ENCODE measurements at places on chromosomes 6 and 20.

DNA sequence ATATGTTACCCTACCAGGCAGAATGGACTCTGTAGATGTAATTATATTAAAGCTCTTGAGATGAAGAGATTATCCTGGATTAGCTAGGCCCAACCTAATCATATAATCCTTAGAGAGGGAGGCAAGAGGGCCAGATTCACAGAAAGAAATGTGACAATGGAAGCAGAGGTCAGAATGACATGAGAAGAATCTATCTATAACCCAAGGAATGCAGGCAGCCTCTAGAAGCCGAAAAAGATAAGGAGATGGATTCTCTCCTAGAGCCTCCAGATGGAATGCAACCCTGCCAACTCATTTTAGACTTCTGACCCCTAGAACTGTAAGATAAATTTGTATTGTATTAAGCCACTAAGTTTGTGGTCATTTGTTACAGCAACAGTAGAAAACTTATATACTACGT, 12.3 kb downstream of the PXT1 start:
- DNase-seq: no peak

DNA sequence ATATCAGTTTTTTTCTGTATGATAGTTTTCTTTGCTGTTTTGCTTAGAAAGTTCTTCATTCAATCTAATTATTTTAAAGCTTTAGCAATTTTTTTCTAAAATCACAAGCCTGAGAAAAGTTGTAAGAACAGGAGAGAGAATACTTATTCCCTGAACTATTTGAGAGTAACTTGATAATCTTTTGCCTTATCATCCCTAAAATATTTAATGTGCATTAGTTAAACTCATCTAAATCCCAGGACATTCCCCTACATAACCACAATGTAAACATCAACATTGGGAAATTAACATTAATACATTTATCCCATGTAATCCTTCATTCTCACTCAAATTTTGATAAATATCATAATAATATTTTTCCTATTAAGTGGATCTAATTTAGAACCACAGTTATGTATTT, 241.8 kb downstream of the CD109 start:
- DNase-seq: no peak

DNA sequence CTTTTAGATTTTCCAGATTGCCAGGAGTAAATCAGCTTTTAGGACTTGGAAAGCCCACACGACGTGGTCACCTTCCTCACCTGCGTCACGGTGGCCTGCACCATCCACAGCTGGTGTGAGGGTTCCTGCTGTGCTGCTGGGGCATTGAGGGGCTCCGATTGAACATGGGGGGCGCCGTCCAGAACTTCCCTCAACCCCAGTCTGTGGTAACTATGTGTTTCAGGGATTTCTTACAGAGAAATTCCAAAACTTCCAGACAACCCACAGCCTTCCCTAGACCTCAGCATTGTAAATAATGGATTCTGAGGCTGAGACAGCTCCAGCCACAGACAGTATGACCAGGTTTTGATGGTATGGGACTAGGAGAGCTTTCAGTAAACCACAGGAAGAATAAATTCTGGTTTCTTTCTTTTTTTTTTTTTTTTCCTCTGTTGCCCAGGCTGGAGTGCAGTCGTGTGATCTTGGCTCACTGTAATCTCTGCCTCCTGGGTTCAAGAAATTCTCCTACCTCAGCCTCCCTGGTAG, 46.7 kb upstream of the IRF4 start:
- no peak for DNase-seq

GRCh38 chr6:170130771-170131241, 160.1 kb downstream of the DLL1 start:
- DNase-seq: no peak

DNA sequence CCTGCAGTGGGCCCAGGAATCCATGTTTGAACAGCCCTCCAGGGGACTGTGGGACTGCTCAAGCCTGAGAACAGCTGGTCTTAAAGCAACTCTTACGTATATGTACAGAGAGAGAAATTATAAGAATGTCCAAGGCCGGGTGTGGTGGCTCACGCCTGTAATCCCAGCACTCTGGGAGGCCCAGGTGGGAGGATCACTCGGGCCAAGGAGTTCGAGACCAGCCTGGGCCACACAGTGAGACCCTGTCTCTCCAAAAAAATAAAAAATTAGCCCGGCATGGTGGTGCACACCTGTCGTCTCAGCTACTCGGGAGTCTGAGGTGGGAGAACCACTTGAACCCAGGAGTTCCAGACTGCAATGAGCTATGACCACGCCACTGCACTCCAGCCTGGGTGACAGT, 134.0 kb downstream of the DTNBP1 start:
- no peak for DNase-seq

DNA sequence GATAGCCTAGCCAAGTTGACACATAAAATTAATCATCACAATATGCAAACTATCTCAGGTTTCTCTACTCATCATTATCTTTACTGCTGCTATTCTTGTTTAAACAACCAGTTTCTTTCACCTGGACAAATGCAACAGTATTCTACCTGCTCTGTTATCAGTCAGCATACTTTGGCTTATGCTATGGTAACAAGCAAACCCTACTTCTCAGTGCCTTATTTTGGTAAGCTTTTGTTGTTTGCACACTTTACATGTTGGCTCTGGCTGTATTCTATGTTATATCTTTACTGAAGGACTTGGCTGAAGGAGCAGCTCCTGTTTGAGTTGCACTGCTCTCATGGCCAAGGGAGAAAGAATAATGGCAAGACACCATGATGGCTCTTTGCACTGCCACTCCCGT, 463.1 kb downstream of the EPM2A start:
- no peak for DNase-seq

DNA sequence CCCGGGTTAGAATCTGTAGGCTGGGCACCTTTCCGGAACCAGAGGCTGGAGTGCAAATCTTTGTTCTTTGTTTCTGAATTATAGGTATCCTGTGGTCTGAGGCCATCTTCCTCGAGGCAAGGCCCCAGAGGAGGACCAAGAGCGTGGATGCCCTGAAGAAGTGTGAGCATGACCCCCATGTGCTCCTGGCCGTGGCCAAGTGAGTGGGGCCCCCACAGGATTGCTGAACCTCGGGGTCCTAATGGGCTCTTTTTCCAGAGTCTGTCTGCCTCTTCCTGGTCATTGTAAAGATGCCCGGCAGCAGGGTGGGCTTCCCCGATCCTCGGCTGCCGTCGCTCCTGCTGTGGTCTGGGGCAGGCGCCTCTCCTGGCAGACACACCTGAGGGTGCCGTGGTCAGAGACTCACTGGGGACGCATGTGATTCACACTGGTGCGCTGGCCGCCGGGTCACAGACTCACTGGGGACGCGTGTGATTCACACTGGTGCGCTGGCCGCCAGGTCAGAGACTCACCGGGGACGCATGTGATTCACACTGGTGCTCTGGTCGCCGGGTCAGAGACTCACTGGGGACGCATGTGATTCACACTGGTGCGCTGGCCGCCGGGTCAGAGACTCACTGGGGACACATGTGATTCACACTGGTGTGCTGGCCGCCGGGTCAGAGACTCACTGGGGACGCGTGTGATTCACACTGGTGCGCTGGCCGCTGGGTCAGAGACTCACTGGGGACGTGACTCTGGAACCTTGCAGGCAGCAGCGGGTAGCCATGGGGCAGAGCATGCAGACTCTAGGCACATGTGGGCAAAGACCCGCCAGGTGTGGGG, 6.5 kb upstream of the C20orf204 start:
- no peak for DNase-seq

DNA sequence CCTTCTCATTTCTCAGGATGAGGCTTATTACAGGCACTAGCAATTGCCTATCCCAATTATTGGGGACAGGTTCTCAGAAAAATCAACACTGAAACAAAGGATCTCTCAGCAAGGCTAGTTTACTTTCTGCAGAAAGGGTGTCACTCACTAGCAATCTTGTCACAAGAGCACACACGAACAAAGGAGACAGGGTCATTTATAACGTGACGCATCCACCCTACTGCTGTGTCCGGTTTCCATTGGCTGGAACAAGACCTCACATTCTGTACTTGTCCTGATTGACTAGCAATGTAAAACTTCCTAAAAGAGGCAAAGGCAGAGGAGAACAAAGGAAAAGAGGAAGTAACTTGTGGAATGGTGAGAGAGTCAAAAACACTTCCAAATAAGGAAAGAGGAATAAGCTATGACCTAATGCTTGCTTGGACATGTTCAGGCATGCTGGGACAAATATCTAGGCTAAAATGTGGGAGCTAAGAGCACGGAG, 160.2 kb upstream of the STXBP5 start:
- DNase-seq: no peak

DNA sequence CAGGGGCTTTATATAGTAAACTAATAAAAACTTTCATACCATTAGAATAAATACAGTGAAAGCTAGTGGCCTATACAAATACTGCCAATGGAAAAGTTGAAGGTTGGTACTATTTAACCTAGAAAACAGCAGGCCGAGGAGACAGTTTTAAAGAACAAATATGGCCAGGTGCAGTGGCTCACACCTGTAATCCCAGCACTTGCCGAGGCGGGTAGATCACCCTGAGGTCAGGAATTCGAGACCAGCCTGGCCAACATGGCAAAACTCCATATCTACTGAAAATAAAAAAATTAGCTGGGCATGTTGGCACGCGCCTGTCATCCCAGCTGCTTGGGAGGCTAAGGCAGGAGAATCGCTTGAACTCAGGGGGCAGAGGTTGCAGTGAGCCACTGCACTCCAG, 24.8 kb downstream of the GLYATL3 start:
- no peak for DNase-seq

- no peak for DNase-seq
These were observed 28.6 kb downstream of the PPARD start for GRCh38 chr6:35370785-35371493.

GRCh38 chr6:155315516-155315871, 1.2 kb upstream of the TFB1M start:
- DNase-seq: no peak

GRCh38 chr6:109446072-109446471, 5.5 kb downstream of the SMPD2 start:
- DNase-seq: no peak

DNA sequence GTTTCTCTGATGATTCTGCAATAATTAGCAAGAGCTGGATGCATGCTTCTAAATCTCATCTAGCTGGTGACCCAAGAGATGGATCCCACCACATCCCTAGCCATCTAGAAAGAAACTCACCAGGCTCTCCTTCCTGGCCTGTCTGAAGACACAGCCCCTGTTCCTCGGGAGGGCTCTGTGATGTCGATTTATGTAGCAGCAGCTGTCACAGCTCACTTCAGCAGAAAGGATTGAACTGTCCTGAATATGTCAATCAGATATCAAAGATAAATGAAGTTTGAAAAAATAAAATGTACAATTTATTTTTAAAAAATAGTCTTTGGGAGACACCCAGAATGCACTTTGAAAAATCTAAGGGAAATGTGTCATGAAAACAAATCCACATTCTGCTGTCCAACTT, 67.3 kb upstream of the TSHZ2 start:
- DNase-seq: no peak

- DNase-seq: no peak
These were observed 255.7 kb upstream of the THEMIS start for GRCh38 chr6:128156321-128157111.

GRCh38 chr6:89007209-89008000, 44.0 kb upstream of the RNGTT start:
- DNase-seq: no peak

DNA sequence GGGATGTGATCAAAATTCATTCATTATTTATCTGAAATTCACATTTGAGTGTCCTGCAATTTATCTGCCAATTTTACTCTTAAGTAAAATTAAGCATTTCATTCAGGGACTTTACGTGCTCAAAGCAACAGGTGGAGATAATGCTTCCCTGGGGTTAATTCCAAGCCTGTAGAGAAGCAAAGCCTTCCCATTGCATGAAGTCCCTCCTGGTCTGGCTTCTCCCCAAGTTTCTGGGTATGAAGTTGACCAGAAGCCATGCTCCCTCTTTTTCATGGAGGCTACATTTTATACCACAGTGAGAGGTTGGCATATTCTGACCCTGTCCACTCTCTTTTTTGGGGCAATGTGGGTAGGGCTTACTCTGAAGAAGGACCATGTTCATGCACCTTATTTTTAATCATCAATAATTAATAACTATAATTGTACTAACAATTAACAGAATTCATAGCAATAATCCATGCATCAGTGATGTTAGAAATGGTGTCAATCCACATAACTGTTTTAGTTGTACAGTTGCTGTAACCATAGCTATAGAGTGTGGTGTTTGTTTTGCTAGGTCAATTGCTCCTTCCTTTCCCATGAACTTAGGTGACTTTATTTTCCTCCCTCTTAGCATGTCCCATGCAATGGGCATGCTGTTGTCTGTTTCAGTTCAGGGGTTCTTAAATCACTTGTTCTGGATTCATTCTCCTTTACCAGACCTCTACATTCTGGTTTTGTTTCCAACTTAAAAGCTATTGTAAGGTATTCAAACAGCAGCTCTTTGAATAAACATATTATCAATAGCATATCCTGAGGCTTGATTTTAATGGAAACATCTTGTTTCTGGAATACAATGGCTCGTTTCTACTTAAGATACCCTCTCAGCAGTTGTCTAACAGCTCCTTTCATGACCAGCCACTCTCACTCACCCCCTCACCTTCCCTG, 1.5 kb downstream of the LAMA4 start:
- no peak for DNase-seq

DNA sequence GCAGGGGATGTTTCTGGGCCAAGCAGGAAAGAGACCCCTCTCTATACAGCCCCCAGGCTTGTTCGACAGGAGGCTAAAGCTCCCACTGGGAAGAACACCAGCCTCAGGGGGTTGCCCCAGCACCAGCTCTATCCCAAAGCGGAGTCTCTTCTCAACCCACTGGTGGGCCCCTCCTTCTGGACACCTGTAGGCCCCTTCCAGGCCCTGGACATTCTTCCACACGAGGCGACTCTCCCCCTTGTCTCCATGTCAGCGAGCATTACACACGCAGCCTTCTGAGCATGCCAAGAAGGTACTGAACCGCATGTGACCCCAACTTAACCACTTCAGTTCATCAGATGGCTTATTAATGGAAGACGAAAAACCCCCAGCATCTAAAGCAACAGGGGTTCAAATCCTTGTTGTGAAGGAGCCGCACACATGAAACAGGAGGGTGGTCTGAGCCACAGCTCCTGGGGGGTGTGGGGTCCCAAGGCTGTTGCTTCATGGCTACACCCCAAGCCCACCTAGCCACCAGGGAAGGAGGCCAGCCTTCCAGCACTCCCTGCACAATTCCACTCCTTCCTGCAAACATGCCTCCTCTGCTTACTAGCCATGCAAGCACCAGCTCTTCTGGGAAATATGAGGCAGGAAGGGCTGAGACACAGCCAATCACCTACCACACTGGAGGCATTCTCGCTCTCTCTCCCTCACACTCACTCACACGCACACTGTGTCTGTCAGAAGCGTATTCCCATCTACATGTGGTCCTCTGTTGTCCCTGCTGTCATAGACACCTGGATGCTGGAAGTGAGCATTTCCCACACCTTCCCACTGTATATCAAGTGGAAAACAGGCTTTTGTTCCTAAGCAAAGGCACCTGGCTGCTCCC, 104.5 kb downstream of the NOL4L start:
- DNase-seq: no peak

DNA sequence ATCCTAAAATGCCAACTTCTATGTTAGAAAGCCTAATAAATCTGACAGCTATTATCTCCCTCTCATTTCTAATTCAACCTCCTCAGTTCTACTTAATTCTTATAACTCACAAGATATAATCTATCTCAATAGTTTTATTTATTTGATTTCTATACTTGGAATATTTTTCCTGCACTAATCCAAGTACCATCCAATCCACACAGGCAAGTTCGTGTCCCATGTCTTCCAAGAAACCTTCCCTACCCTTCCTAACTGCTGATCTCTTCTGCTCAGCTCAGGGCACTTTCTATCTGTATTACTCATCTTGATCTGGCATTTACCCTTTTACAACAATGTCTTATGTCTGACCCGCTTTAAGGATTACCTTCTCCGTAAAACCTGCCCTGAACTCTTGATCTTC, 18.2 kb downstream of the NCOA5 start:
- no peak for DNase-seq

GRCh38 chr20:15317546-15318232, 980.3 kb upstream of the FLRT3 start:
- no peak for DNase-seq

Measured in muscle of arm (tissue), 14 donors.